ENCODE measurements at places on chromosomes 2 and 18.
A peak's percentile ranks its signal among the peaks of the same experiment; 100 is the strongest.

GRCh38 chr18:10381951-10382350 lies 72.5 kb upstream of the APCDD1 start:
- DNase-seq, result no peak

- DNase-seq, result no peak
These were observed 103.4 kb upstream of the TFCP2L1 start for GRCh38 chr2:121388371-121388770.

DNA sequence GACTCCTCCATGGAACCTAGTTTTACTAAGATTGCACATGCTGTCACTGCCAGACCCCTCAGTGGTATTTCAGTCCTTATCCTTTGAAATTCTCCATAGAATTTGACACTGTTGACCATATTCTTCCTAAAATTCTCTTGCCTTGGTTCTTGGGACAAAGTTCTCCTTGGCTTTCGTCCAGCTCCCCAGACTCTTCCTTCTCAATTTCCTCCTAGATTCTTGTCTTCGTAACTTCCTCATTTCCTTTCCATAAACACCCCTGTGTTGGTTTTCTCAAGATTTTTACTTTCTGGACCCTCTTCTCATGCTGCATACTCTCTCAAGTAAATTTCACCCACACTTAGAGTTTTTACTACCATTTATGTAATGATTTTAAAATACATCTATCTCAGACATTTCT lies 96.6 kb upstream of the TWSG1 start:
- DNase-seq, result no peak

- DNase-seq, result no peak
These were observed 254.0 kb downstream of the CYP26B1 start for GRCh38 chr2:71893646-71894045.

DNA sequence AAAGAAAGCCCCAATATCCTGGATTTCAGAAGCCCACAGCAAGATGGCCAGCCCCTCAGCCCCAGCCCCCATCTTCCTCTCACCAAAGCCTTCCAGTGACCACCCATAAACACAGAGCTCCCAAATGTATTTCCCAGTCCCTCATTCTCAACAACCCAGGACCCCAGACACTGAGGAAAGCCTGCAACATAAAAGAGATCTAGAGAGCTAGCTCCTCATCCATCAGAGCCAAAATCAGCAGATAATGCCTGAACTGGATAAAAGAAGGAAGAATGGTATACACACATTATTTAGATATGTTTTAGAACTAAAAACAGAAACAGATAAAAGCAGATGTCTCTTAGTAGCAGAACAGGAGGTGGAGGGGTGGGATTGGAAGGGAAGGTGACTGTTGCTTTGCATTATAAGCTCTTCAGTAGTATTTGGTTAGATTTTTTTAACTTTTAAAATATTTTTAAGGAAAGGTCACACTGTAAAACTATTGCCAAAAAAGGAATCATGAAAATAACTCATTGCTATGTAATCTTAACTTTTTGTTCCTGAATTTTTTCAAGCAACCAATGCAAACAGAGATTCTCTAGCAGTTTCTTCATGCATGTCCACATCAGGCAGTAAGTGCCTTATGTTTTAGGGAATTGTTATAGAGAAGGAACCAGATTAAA lies 144.2 kb upstream of the PKDCC start:
- DNase-seq, result no peak

GRCh38 chr2:218880102-218880858 lies at the start of gene WNT10A:
Gene WNT10A, plus strand, starts transcription at chr2:218880852. Its CDS starts 144 bp downstream, at chr2:218880996.
- peak; percentile 45 for DNase-seq

GRCh38 chr2:109242210-109242653 lies 113.2 kb downstream of the SH3RF3 start:
- DNase-seq, result no peak

- no peak for DNase-seq
These were observed 24.0 kb upstream of the ARPC2 start for GRCh38 chr2:218192902-218193430.

DNA sequence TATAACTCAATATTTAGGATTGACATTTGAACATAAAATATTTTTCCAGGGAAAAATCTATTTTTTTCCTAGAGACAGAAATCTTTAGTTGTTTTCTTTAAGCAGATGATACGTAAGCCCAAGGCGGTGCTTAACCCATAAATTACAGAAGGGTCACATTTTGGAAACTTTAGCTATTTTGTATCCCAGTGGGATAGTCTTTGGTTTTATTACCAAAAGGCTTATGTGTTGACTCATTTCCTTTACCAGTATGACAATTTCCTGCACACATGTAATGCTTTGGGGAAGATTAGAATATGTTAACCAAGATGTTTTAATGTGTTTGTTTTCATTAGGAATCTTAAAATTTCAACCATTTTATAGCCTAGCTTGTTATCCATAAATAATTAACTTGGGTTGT lies 24.8 kb downstream of the DYNC1I2 start:
- DNase-seq, result no peak

GRCh38 chr2:113305146-113305545 lies 26.4 kb upstream of the PAX8 start:
- DNase-seq, result no peak

GRCh38 chr2:180840641-180841040 lies 139.8 kb upstream of the UBE2E3 start:
- DNase-seq, result no peak

Data from nephron progenitor cell (in vitro differentiated cells).